GM19239 (cell line): ENCODE measurements at places on chromosomes 6 and 20.

- no peak for DNase-seq
Measured at GRCh38 chr20:11905460-11906179, 12.1 kb upstream of the BTBD3 start.

DNA sequence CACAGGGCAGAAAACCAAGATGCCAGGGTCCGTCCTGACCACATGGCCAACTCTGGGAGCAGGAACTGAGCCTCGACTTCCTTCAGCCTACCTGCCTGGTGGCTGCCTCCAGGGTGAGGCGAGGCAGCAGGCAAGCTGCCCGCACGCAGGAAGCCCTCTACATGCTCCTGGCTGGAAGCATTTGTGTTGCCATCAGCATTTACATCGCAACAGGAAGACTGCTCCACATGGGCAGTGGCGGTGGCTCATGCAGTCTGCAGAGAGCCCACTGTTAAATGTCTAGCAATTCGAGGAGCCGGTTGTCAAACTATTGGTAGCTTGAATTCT, 233.8 kb downstream of the SYNDIG1 start:
- DNase-seq = no peak

GRCh38 chr6:38955861-38956260, 92.7 kb upstream of the GLP1R start:
- DNase-seq = no peak

GRCh38 chr6:21873562-21873961, 280.0 kb downstream of the SOX4 start:
- DNase-seq = no peak

DNA sequence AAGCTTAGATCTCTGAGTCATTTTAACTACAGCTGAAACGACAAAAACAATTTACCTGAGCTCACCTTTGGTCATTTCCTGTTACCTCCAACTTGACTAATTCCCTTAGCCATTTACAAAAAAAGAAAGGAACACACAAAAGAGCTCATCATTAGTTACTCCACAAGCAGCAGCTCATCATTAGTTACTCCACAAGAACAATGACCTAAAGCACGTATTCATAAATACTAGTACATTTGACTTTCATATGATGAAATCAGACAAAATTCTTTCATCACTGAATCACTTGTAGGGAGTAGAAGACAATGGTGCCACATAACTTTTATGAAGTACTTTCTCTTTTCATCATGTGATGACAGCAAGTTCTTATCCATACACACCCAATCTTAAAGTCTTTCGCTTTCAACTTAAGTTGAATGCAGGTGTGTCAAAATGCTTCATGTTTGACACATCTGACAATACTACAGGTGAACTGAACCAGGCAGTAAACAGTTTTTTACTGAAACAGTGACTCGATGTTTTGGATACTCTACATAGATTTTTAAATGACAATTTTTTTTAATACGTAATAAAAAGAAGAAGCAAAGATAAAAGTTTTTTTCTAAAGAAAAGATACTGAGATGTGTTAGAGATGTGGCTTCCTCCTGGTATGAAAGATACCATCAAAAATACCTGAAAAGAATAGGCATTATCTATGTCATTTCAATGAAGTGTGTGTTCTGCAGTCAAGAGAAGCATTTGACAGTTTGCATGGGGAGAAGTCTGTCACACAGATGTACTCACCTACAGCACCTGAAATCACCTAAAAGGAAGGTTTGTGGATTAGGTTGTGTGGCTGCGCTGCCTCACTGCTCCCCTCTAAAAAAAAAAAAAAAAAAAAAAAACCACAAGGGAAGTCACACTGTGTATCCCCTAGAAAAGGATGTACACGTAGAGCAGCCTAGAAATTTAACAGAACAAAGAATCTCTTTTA, 109.1 kb downstream of the PRDM1 start:
- no peak for DNase-seq

DNA sequence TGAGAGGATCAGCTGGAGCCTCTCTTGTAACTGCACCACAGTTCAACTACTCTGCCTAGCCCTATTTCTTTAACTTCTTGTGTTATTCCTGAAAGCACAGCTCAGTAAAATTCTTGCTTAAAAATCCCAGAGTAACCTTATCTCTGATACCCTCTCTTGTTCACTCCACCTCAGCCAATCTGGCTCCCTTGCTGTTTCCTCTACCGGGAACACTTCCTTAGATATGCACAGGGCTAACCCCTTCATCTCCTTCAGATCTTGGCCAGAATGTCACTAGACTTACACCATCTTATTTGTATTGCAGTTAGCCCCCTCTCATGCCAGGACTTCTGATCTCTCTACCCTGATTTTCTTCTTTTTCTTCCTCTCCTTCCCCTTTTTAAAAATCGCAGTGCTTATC, 2.6 kb upstream of the ZKSCAN3 start:
- no peak for DNase-seq

GRCh38 chr6:137949686-137950390, 82.8 kb downstream of the TNFAIP3 start:
- no peak for DNase-seq

- DNase-seq = no peak
Measured at GRCh38 chr6:156406688-156407087, 370.5 kb upstream of the ARID1B start.
